ENCODE measurements at places on chromosomes 7 and 10.

DNA sequence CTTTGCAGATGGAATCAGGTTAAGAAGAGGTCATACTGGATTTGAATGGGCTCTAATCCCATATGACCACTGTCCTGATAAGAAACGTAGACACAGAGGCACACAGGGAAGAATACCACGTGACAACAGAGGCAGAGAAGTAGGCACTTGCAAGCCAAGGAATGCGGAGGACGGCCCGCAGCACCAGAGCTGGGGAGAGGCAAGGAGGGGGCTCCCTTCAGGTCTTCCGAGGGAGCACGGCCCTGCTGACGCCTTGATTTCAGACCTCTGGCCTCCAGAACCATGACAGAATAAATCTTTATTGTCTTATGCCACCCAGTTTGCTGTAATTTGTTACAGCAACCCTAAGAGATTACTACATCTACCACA is 44.7 kb upstream of the TMEM213 start:
- no peak for DNase-seq

DNA sequence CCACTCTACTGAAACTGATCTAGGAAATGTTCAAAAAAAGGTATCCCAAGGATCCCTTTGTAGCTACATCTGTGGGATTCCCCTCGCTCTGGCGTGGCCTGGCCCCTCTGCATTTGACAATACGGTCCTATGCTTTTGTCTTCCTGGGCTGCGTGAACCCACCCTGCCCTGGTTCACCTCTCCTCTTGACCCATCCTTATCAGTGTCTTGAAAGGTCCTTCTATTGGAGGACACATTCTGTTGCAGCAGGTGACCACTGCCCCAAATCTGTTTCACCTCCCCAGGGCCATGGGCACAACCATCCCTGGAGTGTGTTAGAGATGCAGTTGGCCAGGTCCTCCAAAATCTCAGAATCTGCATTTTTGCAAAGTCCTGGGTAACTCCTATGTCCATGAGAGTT is 100.8 kb downstream of the EGFR start:
- DNase-seq, result no peak

DNA sequence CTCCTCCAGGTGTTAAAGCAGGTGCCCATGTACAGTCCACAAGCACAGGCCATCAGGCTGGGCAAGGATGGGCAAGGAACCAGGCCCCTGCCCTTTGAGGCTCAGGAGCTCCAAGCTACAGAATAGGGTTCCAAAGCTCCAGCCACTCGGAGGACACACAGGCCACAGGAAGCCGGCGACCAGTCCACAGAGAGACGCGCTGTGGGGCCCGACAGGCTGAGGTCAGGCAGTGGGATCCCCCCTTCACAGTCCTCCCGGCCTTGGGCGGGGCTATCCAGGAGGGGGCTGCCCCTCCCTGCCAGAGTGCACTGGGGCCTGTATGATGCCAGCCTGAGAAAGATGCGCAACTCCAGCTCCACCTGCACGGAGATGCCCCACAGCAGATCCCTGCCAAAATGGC is 34.0 kb downstream of the MAD1L1 start:
- no peak for DNase-seq

DNA sequence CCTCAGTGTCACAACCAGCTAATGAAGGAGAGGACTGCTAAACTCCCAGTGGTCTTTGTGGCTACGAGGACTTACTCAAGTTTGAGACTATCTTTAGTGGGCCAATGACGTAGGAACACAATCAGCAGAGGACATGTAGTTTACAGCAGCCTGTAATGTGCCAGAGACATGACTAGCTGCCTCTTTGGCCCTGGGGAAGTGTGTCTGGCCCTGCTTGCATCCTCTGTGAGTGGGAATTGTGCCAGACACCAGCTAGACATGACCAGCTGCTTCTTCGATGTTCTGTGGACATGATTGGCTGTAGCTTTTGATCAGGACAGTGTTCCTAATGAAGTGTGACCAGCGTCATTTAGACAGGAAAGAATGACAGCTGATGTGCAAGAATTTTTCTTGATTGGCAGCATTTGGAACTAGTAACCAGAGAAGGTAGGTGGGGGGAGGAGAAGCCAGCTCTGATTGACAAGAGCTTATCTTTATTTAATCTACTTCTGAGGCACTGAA is 141.7 kb downstream of the AUTS2 start:
- DNase-seq, result no peak

Data from activated CD8-positive, alpha-beta memory T cell treated with anti-CD3 and anti-CD28 coated beads for 48 hours (primary cell).